ENCODE measurements at places on chromosomes 2 and 18. TPM values are rescaled to one million over a fixed set of nuclear protein-coding genes. Genes with fewer than 3 reads are reported as not detected.

The REG1B gene
- not detected for total RNA-seq

The FHOD3 gene
- total RNA-seq: 24.9 TPM

GRCh38 chr2:136131961-136132824 lies 14.2 kb upstream of the CXCR4 start:
- DNase-seq: no peak
- peak overlapping the region; percentile 7 for H3K27ac ChIP-seq
- H3K4me3 ChIP-seq: no peak overlapping the region
- no peaks in the 10 kb centered on the region for H3K27me3 ChIP-seq
- no peaks in the 10 kb centered on the region for H3K4me1 ChIP-seq

DNA sequence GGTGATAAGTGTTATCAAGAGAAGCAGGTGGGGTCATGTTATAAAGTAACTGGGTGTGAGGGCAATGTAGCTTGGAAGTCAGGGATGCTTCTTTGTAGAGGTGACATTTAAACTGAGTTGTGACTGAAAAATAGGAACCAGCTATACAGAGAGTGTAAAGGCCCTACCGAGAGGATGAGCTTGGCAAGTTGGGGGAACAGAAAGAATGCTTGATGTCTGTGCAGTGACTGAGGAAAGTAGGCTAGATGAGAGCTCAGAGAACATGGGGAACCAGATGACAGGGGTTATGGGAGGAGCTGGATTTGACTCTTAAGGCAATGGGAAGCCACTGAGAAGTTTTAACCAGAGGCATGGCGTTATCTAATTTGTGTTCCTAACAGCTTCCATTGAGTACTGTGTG lies 115.3 kb downstream of the DOCK10 start:
- H3K27ac ChIP-seq: peak overlapping the region; percentile 34
- no peaks in the 10 kb centered on the region for H3K4me1 ChIP-seq

- H3K27ac ChIP-seq: no peak overlapping the region
- H3K4me1 ChIP-seq: peaks cover 35% of the 10 kb centered on the region
- no peaks in the 10 kb centered on the region for H3K27me3 ChIP-seq
- no peak overlapping the region for H3K4me3 ChIP-seq
These were observed 46.4 kb downstream of the ADI1 start for GRCh38 chr2:3472966-3473365.

DNA sequence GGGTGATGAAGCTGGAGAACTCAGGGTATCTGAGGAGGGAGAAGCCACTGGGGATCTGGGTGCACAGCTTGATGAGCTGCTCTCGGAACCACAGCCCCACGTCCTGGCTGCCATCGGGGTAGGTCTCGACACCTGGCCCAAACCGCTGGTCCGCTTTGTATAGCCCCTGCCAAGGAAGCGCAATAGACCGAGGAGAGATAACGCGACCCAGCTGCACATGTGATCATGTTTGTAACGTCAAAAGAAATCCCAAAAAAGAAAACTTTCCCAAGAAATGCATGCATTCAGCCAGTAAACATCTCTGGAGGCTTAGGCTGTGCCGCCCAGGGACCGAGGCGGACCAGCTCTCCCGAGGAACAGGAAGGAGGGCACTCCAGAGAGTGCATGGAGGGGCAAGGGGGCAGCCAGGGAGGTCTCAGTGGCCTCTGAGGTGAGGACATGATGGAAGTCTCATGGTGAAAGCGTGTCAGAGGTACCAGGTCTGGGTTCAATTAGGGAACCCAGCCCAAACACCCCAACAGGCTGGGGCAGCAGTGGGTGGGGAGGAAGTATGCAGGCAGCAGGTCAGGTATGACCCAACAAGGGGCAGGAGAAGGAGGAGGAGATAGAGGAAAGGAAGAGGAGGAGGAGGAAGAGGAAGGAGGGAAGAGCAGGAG lies 28.3 kb downstream of the ANKMY1 start:
- no peaks in the 10 kb centered on the region for H3K36me3 ChIP-seq
- H3K27me3 ChIP-seq: no peaks in the 10 kb centered on the region
- H3K27ac ChIP-seq: no peak overlapping the region

- H3K36me3 ChIP-seq: no peaks in the 10 kb centered on the region
- H3K27ac ChIP-seq: no peak overlapping the region
- no peaks in the 10 kb centered on the region for H3K27me3 ChIP-seq
- H3K4me3 ChIP-seq: no peak overlapping the region
- H3K4me1 ChIP-seq: no peaks in the 10 kb centered on the region
- no peak for DNase-seq
These were observed 341.3 kb downstream of the MYCN start for GRCh38 chr2:16281451-16282335.

GRCh38 chr2:148876202-148876594 lies 1.2 kb downstream of the KIF5C start:
- no peaks in the 10 kb centered on the region for H3K36me3 ChIP-seq
- peak overlapping the region; percentile 49 for H3K4me3 ChIP-seq
- peaks cover 21% of the 10 kb centered on the region for H3K27me3 ChIP-seq
- H3K4me1 ChIP-seq: peaks cover 18% of the 10 kb centered on the region

DNA sequence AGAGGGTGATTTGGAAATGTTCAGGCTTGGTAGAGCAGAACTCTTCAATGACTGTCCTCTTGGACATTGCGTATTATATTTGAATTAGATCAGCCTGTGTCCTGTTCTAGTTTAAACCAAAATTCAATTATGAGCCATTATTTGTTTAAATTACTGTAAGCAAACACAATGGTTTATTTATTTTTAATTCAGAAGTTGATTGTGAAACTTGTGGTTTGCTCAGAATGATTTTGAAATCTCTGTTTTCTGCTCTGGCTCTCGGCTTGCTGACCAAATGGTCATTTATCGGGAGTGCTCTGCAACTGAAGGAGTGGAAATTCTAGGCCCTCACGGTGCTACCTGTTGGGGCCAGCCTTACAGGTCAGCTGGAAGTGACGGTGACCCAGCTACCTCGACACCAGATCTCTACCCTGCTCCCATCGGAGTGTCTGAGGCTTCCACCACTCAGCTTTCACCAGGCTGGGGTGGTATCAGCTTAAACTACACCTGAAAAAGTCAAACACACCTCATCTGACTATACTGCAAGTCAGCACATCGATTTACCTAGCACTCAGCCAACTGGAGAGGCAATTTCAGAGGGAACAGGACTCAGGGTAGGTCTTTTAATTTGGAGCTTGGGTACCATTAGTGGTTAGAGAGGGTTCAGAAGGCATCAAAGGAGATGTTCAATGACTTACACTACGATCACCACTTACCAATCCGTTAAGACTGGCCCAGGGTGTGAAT lies 36.8 kb upstream of the GPD2 start:
- no peak for DNase-seq
- H3K36me3 ChIP-seq: no peaks in the 10 kb centered on the region
- no peaks in the 10 kb centered on the region for H3K27me3 ChIP-seq
- H3K4me3 ChIP-seq: peak overlapping the region; percentile 65
- H3K27ac ChIP-seq: peak overlapping the region; percentile 94

- no peak for DNase-seq
- no peaks in the 10 kb centered on the region for H3K36me3 ChIP-seq
- no peak overlapping the region for H3K27ac ChIP-seq
- peaks cover 65% of the 10 kb centered on the region for H3K4me1 ChIP-seq
- H3K27me3 ChIP-seq: no peaks in the 10 kb centered on the region
- no peak overlapping the region for H3K4me3 ChIP-seq
These were observed 9.2 kb downstream of the RNU4ATAC start for GRCh38 chr2:121539750-121540469.

DNA sequence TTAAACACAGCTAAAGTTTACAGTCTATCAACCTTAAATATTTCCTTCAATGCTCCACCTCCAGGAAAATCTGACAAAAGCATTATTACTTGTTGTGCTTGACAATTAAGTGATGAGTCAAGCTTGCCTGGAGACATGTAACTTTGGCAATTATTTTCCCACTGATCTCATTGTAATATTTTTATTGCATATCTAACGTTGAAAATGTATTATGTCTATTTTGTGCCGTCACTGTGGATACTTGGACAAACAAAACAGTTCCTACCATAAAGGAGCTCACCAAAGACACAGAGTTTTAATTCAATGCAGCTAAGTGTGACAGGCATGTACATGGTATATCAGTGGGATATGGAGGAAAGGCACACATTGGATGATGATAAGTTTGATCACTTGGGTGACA lies 24.7 kb downstream of the RNF103 start:
- H3K27ac ChIP-seq: no peak overlapping the region
- H3K36me3 ChIP-seq: peaks cover 18% of the 10 kb centered on the region
- no peaks in the 10 kb centered on the region for H3K4me1 ChIP-seq
- no peaks in the 10 kb centered on the region for H3K27me3 ChIP-seq

DNA sequence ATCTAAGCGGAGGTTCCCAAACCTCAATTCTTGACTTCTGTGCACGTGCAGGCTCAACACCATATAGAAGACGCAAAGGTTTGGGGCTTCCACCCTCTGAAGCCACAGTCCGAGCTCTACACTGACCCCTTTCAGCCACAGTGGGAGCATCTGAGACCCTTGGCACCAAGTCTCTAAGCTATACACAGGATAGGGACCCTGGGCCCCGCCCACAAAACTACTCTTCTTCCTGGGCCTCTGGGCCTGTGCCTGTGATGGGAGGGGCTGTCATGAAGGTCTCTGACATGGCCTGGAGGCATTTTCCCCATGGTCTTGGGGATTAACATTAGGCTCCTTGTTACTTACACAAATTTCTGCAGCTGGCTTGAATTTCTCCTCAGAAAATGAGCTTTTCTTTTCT lies 1374.1 kb upstream of the NXPH2 start:
- H3K27ac ChIP-seq: no peak overlapping the region
- H3K4me3 ChIP-seq: no peak overlapping the region
- no peaks in the 10 kb centered on the region for H3K36me3 ChIP-seq
- H3K4me1 ChIP-seq: no peaks in the 10 kb centered on the region

GRCh38 chr2:32862269-32863055 lies 84.3 kb upstream of the LTBP1 start:
- no peak overlapping the region for H3K27ac ChIP-seq
- H3K36me3 ChIP-seq: no peaks in the 10 kb centered on the region
- H3K27me3 ChIP-seq: no peaks in the 10 kb centered on the region
- no peak for DNase-seq
- no peak overlapping the region for H3K4me3 ChIP-seq

Data from sigmoid colon (tissue), 7 donors.